ENCODE measurements at places on chromosomes 16 and 17.

DNA sequence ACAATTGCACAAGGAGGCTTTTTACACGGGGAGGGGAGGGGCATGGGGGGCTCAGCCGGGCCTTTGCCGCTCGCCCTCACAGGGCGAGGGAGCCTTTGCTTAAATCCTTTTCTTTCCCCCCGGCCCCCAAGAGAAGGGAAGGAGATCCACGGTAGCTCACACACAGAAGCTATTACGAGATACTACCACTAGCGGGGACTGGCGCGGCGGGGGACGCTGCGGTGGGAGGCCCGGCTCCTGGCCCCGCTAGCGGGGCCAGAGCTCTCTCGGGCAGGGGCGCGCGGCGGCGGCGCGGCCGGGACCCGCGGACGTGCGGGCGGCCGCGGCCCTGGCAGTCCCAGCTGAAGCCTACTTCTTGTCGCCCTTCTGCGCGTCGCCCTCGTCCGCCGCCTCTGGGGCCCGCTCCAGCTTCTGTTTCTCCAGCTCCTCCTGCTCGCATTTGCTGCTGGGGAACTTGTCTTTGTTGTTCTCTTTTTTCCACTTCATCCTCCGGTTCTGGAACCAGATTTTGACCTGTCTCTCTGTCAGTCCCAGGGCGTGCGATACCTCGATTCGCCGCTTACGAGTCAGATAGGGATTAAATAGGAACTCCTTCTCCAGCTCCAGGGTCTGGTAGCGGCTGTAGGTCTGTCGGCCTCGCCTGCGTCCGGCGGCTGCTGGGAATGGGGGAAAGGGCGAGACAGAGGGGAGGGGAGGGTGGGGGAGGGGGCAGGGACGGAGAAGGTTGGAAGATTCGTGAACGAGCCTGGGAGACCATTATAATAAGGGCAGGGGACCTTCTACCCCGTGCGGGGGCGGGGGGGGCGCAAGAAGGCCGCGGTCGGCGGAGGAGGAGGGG is 2.0 kb downstream of the HOXB8 start:
- no peak for DNase-seq

DNA sequence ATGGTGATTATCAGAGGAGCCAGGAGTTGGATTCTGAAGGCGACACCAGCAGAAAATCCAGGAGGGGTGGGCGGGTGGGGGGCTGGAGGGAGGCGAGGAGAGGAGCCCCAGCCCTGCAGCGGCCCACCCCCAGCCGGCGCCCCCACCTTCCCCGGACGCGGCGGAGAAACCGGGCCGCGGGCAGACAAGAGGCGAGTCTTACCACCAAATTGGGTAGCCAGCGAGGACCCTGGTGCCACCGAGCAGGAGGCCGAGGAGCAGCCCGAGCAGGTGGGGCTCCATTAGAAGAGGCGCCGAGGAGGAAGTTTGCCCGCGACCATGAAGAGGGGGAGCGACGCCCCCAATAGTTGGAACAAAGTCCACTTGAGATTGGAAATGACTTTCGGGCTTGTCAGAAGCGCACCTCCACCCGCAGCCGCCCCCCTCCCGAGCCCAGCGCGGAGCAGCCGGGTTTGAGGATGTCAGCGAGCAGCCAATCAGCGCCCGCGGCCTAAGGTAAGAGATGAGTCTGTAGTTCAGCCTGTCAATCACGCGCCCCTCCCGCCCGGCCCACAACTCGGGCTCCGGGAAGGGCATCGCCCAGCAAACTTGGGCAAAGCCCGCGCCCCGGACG is at the start of gene WNT3:
TSS of gene WNT3 (minus strand) at position 377 of the 613 bp plus-strand sequence. CDS start at position 282, 95 bp downstream.
- peak; percentile 37 for DNase-seq

- DNase-seq, result no peak
Measured at GRCh38 chr17:61205931-61206330, 193.7 kb upstream of the TBX2 start.

- DNase-seq, result no peak
Measured at GRCh38 chr17:82915010-82915756, 75.4 kb upstream of the ZNF750 start.

DNA sequence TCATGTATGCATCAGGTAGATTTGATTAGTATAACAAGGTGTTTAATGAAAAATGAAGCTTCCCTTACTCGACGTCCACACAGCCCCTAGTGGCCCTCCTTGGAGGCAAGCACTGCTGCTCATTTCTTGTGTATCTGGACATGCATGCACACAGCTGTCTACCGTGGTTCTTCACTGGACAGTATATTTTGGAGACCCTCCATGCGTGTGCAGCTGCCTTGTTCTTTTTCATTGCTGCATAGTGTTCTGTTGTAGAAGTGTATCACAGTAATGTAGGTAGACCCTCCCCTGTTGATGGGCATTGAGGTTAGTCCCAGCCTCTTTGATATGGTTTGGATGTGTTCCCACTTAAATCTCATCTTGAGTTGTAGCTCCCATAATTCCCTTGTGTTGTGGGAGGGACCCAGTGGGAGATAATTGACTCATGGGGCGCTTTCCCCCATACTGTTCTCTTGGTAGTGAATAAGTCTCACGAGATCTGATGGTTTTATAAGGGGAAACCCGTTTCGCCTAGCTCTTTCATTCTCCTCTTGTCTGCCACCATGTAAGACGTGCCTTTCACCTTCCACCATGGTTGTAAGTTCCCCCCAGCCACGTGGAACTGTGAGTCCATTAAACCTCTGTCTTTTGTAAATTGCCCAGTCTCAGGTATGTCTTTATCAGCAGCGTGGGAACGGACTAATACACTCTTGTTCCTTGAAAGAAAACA is 6.3 kb downstream of the CMIP start:
- DNase-seq, result no peak

GRCh38 chr17:30831257-30831656 is 509 bp upstream of the ATAD5 start:
- peak; percentile 37 for DNase-seq

- no peak for DNase-seq
Measured at GRCh38 chr16:77207030-77207429, 7.8 kb downstream of the SYCE1L start.

GRCh38 chr16:70570967-70571570 is 47.5 kb downstream of the SF3B3 start:
- no peak for DNase-seq

DNA sequence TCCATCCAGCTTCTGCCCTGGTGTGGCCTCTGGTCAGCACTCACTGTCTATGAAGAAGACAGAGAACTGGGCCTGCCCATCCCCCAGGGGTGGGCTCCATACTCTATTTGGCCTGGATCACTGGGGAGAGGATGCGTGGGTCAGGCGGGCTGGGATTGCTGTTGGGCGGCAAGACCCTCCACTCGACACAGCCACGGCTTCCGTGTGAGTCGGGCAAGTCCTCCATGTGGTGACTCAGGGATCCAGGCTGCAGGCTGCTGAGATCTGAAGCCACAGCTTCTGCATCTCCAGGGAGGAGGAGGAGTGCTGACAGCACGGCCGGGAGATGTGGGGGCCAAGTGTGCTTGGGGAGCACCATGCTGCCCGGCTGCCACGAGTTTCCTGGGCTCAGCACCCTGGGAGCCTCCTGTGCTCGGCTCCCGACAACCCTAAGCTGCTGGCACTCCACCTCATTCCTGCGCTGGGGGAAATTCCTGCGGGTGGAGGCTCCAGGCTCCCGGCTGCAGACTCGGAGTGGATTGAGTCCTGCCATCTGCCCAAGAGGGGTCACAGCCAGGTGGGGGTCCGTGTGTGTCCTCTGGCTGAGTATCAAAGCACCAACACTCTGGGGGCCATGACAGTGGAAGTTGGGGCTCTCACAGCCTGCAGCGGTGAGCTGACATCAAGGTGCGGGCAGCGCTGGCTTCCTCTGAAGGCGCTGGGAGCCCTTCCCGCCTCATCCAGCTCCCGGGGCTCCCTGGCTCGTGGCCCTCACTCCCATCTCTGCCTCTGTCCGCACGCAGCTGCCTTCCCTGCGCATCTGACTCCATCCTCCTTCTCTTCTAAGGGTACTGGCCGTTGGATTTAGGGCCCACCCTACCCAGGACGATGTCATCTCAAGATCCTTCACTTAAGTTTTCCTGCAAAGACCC is 24.4 kb upstream of the CBFA2T3 start:
- no peak for DNase-seq

GRCh38 chr16:89687092-89687940 is 827 bp downstream of the CDK10 start:
- DNase-seq, result no peak

GRCh38 chr16:27310576-27311447 is 3.0 kb upstream of the IL4R start:
- DNase-seq, result no peak

- no peak for DNase-seq
Measured at GRCh38 chr17:80812362-80813088, 179.1 kb upstream of the CHMP6 start.

GRCh38 chr17:67481808-67482207 is 104.7 kb downstream of the PITPNC1 start:
- DNase-seq, result no peak

DNA sequence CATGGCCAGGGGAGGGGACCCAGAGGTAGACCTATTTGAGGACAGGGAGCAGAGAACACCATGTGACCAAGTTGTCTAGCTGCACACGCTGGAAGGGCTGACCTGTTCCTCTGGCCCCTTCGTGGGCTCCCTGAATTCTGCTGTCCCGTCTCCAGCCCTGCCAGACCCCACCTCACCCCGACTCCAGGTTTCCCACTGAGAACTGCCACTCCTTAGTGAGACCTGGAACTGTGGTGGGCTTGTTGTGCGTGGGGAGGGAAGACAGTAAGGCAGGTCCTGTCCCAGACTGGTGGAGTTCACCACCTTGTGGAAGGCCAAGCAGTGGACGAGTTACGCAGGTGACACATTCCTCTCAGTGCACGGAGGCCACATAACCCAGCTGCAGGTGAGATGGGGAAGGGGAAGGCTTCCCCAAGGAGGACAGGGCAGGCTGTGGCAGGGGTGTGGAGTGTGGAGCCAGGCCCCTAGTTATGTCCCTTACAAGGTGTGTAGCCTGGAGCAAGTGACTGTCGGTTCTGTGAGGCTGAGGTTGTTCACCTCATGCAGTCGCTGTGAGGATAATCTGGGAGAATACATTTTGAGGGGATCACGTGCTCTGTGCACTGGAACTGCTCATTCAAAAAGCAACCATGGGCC is 54.7 kb downstream of the USP22 start:
- DNase-seq, result no peak

DNA sequence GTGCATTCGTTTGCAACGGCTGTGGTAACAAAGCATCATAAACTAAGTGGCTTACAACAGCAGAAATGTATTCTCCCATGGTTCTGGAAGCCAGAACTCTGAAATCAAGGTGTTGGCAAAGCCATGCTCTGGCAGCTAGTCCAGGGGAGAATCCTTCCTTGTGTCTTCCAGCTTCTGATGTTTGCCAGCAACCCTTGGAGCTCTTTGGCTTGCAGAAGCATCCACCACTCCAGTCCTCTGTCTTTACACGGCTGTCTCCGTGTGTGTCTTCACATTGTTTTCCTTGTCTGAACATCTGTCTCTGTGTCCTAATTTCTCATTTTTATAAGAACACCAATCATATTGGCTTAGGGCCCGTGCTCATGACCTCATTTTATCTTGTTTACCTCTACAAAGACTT is 265.3 kb upstream of the HSBP1 start:
- no peak for DNase-seq

- no peak for DNase-seq
Measured at GRCh38 chr17:63440127-63440769, 5.9 kb downstream of the CYB561 start.

DNA sequence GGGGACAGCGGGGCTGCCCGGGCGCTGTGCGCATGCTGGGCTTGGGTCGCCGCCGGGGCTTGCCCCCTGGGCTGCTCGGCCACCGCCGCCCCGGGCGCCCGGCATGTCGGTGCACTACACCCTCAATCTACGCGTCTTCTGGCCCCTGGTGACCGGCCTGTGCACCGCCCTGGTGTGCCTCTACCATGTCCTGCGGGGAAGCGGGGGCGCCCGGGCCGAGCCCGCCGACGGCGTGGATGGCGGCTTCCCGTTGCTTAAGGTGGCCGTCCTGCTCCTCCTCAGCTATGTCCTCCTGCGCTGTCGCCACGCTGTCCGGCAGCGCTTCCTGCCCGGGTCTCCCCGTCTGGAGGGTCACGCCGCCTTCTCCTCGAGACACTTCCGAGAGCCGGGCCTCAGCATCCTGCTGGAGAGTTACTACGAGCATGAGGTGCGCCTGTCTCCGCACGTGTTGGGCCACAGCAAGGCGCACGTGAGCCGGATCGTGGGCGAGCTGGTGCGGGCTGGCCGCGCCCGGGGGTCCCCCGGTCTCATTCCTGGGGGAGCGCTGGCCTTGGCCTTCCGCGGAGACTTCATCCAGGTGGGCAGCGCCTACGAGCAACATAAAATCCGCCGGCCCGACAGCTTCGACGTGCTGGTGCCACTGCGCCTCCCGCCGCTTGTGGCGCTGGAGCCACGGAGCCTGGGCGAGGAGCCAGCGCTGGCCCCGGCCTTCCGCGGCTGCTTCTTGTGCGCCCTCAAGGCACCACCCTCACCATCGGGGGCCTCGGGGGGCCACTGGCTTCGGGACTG is 789 bp downstream of the ITPRIPL2 start:
- peak; percentile 52 for DNase-seq

DNA sequence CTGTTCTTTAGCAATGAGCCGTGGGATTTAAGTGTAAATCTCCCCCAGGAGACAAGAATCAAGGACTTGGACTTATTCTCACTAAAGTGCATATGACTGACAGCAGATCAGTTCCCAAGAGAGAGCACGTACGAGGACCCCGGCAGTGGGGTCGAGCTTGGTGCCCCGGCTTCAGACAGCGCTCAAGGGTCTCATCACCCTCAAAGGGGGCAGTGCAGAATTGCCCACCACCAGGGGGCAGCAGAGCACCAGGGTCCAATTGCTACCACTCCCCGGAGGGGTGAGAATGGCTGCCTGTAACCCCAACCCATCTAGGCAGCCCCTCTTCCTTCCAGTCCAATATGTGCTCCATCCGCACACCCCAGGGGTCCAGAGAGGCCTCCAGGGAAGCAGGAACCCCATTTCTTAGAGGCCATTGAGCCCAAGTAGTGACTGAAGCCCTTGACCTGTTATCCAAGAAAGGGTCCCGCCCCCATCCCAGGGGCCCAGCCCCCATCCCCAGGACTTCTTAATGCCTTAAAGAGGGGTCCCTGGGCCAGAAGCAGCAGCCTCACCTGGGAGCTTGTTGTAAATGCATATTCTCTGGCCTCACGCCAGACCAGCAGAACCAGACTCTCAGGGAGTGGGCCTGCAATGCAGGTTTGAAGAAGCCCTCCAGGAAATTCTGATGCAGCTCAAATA is 86.1 kb downstream of the ZDHHC7 start:
- peak; percentile 55 for DNase-seq

DNA sequence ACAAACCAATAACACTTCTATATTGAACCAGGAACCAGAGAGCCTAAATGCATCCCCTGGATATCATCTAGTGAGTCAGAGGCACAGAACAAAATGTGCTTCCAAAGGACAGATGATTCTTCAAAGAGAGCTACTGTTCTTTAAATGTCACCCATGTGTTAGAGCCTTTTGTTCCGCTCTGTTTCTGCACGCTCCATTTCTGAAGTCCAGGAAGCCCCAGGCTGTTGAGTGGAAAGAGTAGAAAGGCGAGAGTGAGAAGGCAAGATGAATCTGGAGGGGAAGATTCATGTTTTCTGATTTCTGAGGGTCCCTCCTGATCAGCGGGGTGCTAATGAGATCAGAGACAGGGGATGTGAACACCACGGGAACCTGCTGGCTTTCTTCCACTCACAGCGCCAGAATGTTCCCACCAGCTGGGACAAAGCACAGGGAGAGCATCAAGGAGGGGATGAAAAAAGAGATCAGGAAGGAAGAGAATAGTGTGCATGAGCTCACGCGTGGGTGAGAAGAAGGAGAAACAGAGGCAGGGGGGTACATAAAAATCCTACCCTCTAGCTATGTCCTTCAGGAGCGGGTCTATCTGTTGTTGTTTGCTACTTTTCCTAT is 559.9 kb upstream of the HSBP1 start:
- no peak for DNase-seq

Data from T47D (cell line).